ENCODE measurements at places on chromosomes 1 and 21.

DNA sequence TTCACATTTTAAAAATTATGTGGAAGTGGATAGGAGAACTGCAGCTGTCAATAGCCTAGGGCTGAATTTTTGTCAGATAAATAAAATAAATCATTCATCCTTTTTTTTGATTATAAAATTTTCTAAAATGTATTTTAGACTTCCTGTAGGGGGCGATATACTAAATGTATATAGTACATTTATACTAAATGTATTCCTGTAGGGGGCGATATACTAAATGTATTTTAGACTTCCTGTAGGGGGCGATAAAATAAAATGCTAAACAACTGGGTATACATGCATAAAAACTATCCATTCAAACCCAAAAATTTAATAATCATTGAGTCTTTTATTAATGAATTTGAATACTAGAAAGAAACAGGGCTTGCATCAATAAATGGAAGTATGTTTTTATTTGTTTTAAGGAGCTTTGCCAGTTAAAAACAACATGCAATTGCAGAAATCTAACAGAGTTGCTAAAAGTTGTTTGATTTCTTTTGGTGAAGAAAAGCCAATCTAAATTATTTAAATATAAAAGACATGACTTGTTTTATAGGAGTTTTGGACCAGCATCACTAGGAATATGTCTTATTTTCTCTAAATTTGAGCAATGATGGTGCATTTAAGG, 31.4 kb downstream of the CLCA1 start:
- peak; percentile 70 for DNase-seq

- no peak for DNase-seq
Measured at GRCh38 chr1:193952778-193953374, 766.5 kb upstream of the B3GALT2 start.

DNA sequence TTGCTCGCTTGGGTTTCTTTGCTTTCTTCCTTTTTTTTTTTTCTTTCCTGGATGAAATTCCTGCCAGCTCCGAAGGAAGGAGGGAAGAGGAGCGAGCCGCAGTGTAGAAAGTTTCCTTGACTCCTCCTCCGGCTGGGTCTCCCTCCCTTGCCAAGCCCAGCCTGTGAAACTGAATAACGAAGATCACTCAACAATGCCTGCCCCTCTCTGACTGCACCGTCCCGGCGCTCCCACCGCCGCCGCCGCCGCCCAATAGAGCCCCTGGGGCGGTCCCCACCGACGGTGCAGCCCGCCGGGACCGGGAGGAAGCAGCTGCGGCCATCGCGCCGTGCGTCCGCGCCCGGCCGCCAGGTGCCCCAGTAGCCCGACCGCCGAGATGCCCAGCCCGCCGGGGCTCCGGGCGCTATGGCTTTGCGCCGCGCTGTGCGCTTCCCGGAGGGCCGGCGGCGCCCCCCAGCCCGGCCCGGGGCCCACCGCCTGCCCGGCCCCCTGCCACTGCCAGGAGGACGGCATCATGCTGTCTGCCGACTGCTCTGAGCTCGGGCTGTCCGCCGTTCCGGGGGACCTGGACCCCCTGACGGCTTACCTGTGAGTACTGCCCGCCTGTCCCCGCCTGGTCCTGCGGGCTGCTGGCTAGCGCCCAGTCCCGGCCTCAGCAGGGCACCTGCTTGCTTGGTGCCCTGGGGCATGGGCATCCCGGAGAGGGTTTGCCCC, at the start of gene LGR6:
Gene LGR6 (plus strand): TSS at position 186 of the 714 bp plus-strand sequence. CDS start 191 bp downstream, at position 377.
- DNase-seq, result no peak

DNA sequence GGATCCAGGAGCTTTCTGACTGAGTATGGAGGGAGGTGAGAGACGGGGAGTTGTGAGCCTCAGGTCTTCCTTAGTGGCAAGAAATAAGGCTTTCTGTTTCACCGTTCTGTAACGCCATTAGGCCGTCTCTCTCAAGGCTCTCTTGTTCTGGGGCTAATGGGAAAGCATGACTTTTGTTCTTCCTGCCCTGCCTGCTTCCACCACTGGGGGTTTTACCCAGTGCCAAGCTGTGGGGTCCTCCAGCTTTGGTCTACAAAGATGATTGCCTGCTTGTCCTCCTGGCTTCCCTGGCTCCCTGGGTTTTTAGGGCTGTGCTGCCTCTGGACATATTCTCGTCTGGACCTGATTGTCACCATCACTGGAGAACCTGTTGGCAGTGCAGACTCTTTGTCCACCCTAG, 74.8 kb upstream of the TINAGL1 start:
- DNase-seq, result peak; percentile 46

GRCh38 chr1:226990133-226990716, 50.1 kb downstream of the COQ8A start:
- DNase-seq, result no peak

GRCh38 chr1:98704474-98704873, 43.0 kb downstream of the SNX7 start:
- no peak for DNase-seq

DNA sequence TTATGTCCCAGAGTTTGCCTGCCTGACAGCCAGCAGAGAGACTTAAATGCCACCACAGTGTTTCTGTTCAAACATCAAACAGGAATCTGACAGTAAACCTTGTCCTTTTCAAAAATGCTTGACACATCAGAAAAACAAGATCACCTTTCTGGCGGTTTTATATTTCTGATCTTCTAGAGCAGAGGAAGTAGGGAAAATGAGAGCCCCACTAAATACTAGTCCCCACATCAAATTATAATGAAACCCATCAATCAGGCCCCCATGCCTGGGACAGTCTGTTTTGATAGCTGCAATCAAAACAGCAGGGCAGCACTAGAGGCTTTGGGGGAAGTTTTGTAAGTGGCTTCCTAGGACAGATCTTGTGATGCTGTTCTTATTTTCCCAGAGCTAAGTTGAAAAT, 129.3 kb downstream of the CNIH3 start:
- no peak for DNase-seq

GRCh38 chr1:84856726-84857270, 36.2 kb downstream of the LPAR3 start:
- DNase-seq, result no peak

- no peak for DNase-seq
Measured at GRCh38 chr1:58809325-58810010, 25.6 kb upstream of the JUN start.

DNA sequence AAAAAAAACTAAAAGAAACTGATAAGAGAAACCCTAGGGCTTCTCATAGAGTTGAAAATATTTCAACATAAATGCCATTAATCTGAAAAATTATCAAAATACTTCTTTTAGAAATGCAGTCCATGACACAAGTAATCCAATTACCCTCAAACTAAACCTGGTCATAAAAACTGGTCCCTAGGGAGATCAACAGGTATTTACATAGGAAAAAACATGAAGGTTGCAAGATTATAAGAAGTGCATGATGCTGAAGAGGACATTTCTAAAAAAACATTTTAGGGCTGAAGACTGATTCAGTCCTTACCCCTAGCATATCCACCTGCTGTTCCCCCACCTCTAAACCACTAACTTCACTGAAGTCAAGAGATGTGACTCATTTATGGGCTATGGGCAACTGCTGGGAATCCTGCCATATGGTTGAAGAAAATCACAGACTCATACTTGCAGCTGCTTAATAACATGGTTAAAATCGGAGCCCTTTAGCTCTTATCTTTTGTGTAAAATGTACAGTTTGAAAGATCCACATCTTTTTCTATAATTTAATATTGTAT, 131.0 kb upstream of the RUNX1 start:
- DNase-seq, result no peak

DNA sequence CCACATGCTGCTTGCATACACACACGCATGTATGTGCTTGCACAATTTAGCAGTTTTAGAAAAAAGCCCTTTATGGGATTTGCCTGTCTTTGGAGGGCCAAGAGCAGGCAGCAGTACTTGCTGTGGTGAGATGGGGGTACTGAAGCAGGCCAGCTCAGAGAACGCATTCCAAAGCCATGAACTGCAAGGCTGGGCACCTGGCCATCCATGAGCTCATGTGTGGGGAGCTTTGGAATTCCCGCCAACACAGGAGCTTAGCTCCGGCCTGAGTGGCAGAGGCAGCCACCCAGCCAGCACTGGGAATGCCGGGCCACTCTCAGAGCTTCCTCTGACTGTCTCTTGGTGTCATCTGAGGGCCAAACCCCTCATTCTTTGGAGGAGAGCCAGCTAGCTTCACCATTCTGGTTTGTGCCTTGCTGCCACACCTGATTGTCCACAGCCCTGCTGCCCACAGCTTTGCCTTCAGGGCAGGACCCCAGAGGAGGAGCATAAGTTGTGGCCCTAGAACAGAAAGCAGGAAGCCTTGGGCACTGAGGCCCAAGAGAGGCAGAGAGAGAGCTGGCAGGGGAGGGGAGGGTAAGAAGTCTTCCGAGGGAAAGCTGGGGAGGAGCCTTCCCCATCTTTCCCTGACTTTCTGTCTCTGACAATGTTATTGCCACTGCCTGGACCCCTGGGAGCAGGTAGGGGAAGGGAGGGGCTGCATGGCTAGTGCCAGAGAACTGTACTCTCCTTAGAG, 92.1 kb upstream of the POU3F1 start:
- peak; percentile 16 for DNase-seq

GRCh38 chr1:94806441-94806871, 13.7 kb upstream of the SLC44A3 start:
- DNase-seq, result no peak

DNA sequence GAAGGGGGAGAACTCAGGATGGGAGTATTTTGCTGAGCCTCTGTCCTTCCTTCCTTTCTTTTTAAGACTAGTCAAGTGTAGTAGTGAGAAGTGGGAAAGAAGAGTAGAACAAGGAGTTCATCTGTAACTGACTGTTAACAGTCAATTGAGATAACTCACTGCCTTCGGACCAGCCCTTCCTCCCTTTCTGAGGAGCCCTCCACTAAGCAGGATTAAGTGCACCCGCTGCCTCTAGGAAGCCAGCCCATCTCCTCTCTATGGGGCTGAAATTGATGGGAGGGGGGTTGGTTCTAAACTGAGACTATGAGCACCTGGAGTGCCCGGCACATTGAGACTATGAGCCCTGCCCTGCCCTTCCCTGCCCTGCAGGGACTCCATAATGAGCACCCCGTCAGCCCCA, 72.7 kb upstream of the TINAGL1 start:
- DNase-seq, result no peak

GRCh38 chr1:85943526-85943925, 213.0 kb downstream of the COL24A1 start:
- no peak for DNase-seq

DNA sequence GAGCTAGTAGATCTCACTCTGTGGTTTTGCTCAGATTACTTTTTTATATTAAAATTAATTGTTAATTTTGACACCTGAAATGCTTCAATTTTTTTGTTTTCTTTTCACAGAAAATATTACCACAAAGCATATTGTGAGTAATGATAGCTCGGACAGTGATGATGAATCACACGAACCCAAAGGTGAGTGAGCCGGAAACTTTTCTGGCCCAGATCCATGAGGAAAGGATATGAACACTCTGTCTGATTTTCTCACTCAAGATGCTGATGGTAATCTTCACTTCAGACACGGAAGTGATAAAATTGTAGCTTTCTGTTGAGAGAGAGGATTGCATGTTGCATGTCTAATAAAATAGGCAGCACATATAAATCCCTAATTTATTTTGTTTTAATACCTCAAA, 121.8 kb downstream of the PLA2G4A start:
- no peak for DNase-seq

GRCh38 chr21:41346758-41347157, 15.1 kb upstream of the MX2 start:
- DNase-seq, result no peak

DNA sequence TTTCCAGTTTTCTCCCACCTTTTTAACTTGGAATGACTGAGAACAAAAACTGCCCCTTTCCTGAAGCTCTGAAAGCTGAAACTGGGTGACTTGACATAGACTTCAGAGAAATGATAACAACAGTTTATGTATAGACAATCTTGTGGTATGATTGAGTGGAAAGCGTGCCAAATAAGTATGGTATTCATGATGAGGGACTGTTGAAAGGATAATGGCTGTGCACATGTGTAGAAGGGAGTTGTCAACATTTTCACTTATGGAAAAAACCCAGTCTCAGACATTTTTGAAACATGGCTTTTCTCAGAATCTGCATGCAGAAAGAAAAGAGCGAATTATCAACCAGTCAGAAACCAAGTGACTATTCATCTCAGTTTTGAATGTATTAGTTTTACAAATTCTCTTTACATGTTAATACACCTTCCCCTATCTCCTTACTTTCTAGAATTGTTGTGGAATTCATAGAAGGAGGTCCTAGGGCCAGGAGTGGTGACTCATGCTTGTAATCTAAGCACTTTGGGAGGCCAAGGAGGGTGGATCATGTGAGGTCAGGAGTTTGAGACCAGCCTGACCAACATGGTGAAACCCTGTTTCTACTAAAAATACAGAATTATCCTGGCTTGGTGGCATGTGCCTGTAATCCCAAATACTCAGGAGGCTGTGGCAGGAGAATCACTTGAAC, 261.2 kb downstream of the S1PR1 start:
- DNase-seq, result no peak

GRCh38 chr1:30575066-30575465, 148.3 kb downstream of the MATN1 start:
- DNase-seq, result no peak

DNA sequence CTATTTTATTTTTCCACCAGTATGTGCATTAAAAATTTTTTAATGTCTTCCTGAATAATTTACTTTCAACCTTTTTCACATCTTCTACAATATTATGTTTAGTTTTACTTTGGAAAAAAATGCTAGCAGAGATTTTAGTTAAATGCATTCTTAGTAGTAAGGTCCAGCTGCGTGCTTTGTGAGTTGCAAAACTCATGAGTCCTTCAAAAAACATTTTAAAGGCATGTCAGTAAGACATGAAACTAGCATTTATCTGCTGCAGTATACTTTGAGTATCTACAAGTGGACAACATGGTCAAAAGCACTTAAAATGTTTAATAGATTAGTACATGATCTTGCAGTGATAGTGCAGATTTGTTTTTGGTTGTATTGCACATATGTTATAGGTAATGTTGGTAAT, 139.0 kb downstream of the HS2ST1 start:
- no peak for DNase-seq

DNA sequence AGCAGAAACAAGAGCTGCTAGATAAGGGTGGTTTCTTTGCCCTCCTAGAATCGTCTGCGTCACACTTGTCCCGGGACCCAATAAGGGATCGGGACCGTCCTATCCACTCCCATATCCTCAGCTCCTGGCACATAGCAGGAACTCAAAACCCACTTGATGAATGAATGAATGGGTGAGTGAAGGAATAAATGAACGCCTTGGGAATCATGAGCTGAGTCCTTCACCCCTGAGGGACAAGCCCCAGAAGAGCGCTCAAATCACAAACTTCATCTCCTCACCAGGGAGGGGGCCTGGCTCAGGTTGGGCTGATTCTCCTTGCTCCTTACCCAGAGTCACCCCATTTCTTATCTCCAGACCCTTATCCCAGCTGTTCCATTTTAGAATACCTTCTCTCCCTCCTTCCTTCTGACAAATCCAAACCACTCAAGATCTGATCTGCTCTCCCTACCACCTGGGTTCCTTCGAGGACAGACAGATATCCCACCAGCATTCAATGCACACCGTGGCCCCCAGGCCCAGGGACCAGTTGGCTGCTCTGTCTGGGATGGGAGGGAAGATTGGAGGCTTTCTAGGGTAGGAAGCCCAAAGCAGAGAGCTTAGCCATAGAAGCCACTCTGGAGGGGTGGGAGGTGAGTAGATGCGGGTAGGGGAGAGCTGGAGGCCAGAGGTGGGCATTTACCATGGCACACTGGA, 643 bp upstream of the MOB3C start:
- no peak for DNase-seq
